ENCODE measurements at places on chromosomes 3 and 15. TPM values are rescaled to one million over a fixed set of nuclear protein-coding genes. Genes with fewer than 3 reads are reported as not detected.

The SOX2 gene
- 584 TPM for total RNA-seq

DNA sequence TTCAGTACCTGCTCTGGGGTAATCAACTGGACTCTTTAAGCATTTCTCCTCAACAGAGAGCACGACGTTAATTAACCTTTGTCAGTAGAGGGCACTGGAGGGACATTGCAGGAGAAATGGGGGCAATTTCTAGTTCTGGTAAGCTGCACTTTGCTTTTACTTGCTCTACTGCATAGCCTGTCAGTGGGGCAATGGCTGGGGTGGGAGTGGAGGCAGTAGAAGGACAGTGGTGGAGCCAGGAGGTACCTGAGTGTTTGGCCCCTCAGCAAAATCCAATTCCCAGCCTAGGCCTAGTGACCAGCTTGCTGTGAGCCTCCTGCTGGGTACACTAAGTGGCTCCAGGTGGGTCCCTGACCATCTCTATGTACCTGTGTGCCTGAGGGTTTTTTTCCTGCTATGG is 18.3 kb upstream of the MED12L start:
- DNase-seq: no peak

- no peak for DNase-seq
Observed at GRCh38 chr3:135128818-135129217, 333.8 kb downstream of the EPHB1 start.

DNA sequence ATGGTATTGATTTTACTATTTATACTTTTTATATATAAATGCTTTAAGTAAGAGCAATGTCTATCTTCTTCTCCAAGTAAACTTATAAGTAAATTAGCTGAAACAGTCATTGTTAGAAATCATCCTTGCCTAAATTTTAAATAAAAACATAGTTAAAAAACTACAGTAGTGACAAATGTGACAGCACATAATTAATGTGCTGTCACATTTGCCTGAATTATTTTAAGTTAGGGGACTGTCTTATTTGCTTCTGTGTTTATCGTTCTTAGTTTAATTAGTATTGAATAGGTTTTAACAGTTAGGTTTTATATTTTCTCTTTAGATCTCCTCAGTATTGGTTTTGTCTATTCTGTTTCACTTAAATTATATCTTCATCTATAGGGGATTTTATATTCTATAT is 36.1 kb downstream of the SLMAP start:
- DNase-seq: no peak
